ENCODE measurements at places on chromosomes 4 and X. TPM values are rescaled to one million over a fixed set of nuclear protein-coding genes. Genes with fewer than 3 reads are reported as not detected.

GLRA2 gene
- total RNA-seq = not detected

DNA sequence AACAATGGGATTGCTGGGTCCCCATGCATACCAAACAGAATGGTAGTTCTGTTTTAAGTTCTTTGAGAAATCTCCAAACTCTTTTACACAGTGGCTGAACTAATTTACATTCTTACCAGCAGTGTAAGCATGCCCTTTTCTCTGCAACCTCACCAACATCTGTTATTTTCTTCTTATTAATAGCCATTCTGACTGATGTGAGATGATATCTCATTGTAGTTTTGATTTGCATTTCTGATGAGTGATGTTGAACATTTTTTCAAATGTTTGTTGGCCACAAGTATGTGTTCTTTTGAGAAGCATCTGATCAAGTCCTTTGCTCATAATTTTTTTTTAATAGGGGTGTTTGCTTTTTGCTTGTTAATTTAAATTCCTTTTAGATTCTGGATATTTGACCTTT, 41.2 kb upstream of the ZMAT1 start:
- no peak for DNase-seq

SPATA18 gene
- total RNA-seq = 14.3 TPM

ADAMTS3 gene
- 0.43 TPM for total RNA-seq

GRCh38 chr4:109873791-109874514, 26.0 kb downstream of the LRIT3 start:
- peak; percentile 37 for DNase-seq

GRCh38 chrX:130086447-130087206, 23.7 kb downstream of the ELF4 start:
- DNase-seq = no peak

DNA sequence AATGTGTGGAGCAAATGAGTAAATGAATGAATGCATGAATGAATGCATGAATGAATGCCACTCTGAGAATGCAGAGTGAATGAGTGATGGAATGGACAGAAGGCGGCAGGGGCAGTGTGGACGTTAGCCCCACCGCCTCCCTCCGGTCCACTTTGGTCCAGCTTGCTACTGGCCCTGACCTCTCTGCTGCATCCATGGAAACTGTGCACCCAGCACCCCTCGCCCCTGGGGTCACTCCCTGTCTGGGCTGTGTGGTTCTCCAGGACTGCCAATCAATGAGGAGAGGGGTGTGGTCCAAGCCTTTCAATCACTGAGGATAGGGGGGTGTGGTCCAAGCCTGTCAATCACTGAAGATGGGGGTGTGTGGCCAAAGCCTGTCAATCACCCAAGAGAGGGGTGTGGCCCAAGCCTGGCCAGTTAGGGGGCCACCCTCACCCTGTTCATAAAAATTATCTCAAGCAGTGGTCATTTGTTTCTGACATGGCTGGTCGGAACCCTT, 39.2 kb upstream of the ASMTL start:
- DNase-seq = peak; percentile 14

DNA sequence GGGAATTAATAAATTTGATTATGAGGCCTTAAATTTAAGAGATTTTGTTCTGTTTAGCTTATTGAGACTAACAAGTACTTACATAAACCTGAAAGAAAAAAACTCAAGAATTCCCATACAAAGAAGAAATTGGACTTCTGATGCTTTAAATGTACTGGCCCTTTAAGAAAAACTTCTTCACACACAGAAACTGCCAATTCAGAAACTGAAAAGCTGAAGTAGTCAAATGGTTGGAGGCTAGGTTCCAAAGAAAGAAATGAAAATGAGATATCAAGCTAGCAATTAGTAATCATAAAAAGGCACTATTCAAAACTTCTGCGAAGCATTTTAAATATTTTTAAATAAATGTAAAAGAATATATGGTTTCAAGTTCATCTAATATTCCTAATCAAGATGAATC, 151.3 kb downstream of the THOC2 start:
- DNase-seq = no peak

MSN gene
- 286 TPM for total RNA-seq

DNA sequence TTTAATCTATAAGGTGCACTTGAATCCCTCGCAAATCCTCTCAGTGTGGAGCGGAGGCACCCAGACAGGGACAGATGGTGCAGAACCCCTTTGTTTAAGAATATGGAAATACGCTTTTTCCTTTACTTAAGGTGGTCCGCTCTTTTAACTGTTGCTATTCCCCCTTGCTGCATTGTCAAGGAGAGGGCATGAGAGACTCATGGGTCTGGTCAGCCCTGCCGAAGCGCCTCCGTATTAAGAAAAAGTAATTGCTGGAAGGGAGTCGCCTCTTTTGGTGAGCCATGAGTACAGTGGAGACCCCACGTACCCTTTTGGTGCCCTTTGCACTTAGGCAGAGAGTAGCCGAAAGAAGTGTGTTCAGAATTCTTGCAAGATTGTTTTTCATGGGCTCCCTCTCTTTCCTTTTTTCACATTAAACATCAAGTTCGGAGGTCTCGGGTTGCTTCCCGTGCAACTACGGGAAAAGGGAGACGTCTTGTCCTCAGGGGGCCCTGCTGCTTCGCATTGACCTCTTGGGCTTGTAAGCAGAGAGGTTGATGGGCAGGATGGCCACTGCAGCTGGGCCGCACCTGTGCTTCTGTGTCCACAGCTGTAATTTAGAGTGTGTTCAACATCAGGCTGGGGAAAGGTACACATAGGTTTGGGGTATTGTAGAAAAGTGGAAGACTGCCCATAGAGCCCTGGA, 109.6 kb downstream of the SPRY1 start:
- DNase-seq = no peak

DNA sequence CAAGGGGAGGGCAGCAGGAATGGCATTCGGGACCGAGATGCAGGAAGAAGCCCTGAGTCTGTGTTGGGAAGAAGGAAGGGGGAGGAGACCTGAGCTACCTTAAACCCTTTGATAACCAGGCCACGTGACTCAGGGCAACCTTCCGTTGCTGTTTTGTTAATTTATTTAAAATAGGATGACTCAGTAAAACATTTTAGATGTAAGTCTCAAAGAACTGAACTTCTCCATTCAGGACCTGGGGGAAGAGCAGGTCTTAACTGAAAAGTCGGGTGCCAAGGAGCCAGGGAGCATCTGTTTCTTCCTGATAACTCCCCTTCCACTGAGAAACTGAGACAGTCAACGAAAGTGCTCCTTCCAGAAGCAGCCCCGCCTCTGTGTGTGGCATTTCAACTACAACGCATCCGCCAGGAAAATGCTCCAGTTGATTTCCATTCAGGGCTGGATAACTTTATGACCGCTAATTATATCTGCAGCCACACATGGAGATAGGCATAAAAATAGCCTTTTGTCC, 88.0 kb downstream of the IRF2 start:
- DNase-seq = no peak

DNA sequence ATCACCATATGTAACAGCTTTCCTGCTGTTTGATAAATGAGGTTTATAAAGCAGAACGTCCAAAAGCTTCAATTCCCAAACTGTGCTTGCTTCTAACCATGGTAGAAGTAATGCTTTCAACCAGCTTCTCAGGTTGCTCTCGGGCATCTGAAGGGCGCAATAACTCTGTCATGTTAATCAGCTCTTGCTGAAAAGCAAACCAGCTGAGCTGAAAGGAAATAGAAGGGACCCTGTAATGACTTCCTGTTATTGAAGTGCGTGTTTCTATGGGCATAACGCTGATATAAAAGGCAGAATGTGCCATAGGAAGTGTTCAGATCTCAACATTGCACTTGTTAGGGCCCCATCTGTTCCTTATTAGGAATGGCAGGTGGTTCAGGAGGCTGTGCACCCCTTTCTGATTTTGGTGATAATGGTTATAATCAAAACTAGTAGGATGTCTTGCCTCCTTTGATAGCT, 21.2 kb downstream of the HERC3 start:
- no peak for DNase-seq

GRCh38 chrX:110327336-110327735, 9.5 kb upstream of the AMMECR1 start:
- DNase-seq = no peak

MAOB gene
- total RNA-seq = not detected

DNA sequence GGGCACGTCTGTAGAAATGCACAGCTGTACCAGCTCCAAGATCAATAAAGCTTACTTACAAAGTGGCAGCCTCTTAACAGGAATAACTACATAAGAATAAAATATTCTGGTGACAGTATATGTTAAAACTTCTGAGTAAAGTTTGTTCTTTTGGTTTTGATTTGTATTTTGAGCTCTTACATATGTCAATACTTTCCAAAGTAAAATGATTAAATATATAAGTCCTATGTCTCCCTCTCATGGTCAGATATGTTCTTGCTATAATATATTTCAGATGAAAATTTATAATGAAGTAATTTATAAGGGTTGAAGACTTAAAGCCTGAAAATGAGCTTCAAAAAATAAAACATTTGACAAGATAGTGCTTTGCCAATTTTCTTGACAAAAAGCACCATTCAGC, 254.4 kb downstream of the NPFFR2 start:
- peak; percentile 40 for DNase-seq

DNA sequence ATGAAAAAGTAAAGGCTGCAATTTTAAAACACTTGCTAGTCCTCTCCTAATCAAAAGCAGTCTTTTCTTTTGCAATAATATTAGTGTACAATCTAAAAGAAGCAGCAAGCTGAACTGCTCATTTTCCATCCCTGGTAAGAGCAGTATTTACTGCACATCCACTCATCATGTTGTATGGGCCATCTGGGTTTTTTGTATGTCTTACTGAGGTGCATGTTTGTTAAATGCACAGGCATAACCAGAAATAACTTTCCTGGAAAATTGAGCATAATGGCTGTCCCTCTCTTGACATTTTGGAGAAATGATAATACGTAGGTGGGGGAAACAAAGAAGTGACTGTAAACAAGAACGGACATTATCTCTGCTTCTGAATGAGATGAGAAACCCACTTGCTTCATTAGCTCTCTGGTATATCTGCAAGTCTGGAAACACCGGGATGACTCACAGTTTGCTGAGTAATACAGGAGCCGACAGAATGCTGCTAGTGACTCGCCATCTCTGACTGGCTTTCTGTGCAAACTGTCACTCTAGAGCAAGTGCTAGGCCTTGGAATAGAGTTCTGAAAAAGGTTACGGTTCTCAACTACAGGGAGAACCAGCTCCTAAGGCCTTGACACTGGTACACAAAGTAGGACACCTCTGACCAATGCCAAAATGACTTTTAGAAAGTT, 85.7 kb upstream of the MTM1 start:
- DNase-seq = peak; percentile 73

GRCh38 chr4:140930011-140930410, 173.8 kb upstream of the TBC1D9 start:
- no peak for DNase-seq

FABP2 gene
- not detected for total RNA-seq

DNA sequence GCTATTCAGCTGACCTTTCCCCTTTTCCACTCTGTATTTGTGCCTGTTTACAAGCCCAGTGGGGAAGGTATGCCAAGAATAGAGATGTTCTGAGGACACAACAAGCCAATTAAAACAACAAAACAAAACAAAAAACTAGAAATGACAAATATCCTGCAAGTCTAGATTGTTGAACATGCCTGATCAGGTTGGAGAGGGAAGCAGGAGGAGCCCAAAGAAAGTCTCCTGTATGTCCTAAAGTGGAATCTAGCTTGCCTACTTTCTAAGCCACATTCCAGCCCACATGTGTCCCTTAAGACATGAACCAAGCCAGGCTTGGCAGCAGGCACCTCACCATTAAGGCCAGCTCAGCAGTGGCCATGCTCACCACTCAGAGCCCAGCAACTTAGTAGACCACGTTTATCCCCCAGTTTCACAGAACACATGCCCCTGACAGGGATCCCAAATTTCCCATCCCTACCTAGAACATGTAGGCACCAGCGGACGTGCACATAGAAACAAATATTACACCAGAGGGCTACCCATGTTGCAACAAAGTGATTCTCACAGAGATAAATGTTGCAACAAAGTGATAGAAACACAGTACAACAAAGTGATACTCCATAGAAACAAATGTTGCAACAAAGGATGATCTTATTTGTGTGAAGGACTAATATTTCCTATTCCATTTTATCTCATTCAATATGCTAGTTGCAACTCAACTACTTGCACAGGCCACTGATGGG, 48.3 kb downstream of the CD99L2 start:
- peak; percentile 6 for DNase-seq

GRCh38 chrX:109843963-109844751, 111.1 kb upstream of the ACSL4 start:
- peak; percentile 27 for DNase-seq

DNA sequence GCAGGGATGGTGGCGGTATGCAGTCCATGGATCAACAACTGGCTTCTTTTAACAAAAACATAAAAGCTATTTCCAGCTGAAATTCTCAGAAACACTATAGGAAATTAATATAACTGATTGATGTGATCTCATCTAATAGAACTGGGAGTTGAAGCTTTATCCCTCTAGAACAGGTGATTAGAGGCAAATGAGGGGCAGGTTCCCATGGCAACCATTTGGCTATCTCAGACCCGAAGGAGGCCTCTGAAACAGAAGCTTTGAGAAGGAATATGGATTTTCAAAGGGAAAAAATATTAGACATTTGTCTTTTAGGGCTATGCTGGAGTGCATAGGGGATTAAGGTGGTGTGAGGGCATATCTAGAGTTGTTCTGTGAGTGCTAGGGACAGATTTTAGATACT, 50.0 kb downstream of the IGSF1 start:
- DNase-seq = no peak

- peak; percentile 2 for DNase-seq
These were observed 124.9 kb upstream of the CYSLTR1 start for GRCh38 chrX:78452356-78452755.

- DNase-seq = no peak
These were observed 68.5 kb downstream of the EFNB1 start for GRCh38 chrX:68897118-68897945.

GRCh38 chrX:34563804-34564203, 93.3 kb downstream of the TMEM47 start:
- DNase-seq = peak; percentile 37

DNA sequence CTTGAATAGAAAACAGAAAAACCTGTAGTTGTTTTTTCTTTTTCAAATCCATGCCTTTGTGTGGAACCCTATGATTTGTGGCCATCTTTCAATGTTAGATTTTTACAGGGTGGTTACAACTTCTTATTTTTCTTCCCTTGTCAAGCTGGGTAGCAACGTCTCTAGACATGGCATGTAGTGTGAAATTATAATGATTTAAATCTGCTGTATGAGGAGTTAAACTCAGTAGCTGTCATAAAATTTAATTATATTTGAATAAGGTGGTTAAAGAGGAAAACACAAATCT, 78.1 kb upstream of the CBLL2 start:
- no peak for DNase-seq

CFAP99 gene
- not detected for total RNA-seq

GRCh38 chrX:56429581-56429980, 133.8 kb upstream of the UBQLN2 start:
- no peak for DNase-seq

PSAPL1 gene
- not detected for total RNA-seq

- no peak for DNase-seq
These were observed 114.9 kb downstream of the SHISA3 start for GRCh38 chr4:42512226-42512625.

GRCh38 chrX:34557733-34558132, 99.4 kb downstream of the TMEM47 start:
- DNase-seq = no peak

All from GM23248 (cell line).